ENCODE measurements at places on chromosomes 4 and X.

DNA sequence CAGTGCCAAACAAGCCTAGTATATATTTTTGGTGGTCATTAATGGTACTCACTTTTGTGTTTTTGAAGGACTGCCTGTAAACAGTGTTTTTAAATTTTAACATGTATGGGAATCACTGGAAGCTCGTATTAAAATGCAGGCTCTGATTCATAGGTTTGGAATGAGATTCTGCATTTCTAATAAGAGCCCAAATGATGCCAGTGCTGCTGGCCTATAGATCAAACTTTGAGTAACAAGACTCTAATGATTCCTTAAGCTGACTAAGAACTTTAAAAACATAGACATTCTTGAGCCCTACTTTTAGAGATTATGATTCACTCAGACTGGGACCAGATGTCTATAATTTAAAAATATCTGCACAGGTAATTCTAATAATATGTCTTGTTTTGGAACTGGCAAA is 823.2 kb upstream of the LCORL start:
- DNase-seq: no peak

GRCh38 chr4:38949411-38950051 is 81.9 kb downstream of the FAM114A1 start:
- peak; percentile 76 for DNase-seq

- DNase-seq: no peak
Measured at GRCh38 chr4:10140866-10141759, 24.5 kb upstream of the WDR1 start.

DNA sequence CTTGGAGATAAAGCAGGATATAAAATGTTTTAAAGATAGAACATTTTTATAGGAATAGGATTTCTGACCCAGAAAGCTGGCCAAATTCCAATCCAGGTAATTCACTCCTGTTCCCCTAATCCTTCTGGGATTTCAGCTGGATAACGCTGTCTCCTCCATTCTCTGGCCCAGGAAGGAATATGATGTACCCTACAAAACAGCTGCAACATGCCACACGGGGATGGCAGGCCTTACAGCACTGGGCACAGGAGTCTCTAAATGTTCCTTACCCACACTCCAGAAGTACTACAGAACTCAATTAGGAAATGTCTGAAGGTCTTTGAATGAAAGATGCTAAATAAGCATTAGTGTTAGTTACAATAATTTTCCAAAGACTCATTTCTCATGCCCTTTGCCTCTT is 15.8 kb downstream of the CAMK2D start:
- no peak for DNase-seq

DNA sequence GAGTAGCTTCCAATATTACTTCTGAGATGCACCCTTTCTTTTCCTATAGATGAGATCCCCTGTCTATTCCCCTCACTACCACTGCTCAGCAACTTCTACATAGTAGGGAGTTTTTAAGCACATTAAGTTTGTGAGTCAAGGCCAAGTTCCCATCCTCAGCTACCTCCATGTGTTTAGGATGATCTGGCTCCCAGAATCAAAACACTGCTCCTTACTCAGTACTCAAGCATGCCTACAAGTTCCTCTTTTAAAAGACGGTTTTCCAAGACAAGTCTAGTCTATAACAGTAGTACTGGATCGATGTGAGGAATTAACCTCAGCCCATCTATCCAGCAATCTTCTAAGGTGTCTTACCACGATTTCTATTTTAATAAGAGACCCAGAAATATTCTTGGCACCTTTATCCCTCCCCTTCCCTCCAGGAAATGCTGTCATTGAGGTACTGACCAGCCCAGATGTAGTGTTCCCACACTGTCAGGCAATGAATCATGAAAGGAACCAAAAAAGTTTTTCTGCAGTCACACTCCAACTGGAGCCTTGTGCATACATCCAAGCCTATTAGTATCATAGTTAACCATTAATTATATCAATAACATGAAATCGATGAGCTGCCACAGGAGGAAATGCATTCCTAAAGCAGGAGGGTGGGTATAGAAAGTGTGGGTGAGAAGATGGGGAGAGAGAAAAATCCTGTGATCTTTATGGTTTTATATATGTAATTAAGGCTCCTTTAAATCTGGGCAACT is 29.6 kb downstream of the AREG start:
- no peak for DNase-seq

GRCh38 chr4:134202166-134202956 is 772 bp upstream of the PABPC4L start:
- DNase-seq: no peak

DNA sequence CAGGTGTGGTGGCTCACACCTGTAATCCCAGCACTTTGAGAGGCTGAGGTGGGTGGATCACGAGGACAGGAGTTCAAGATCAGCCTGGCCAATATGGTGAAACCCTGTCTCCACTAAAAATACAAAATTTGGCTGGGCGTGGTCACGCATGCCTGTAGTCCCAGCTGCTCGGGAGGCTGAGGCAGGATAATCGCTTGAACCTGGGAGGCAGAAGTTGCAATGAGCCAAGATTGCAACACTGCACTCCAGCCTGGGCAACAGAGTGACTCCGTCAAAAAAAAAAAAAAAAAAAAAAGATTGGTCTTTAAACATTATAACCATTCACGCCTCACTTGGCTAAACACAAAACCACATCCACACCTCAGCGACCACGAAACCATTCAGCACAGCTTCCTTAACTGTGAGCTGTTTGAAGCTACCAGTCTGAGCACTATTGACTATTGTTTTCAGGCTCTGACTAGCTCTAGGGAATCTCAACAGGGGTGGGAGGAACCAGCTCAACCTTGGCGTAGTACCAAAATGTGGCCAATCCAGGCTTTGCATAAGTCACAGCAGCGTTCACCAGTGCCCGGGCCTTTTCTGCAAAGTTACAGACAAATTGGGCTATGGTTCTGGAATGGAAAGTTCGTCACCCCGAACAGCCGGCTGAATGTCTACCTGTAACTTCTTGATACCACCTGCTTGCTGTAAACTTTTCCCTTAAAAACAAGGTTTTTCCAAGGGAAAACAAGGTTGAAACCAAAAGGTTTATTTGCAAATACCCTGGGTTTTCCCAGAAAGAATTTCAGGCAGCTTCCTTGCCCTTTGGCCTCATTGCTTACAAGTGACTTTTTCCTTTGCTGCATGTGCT is 73.6 kb upstream of the DHX15 start:
- no peak for DNase-seq

GRCh38 chrX:132497432-132497831 is 8.6 kb upstream of the MBNL3 start:
- no peak for DNase-seq

GRCh38 chrX:78595901-78596502 is 63.1 kb downstream of the RTL3 start:
- DNase-seq: peak; percentile 1
